CD4-positive, CD25-positive, alpha-beta regulatory T cell (primary cell): ENCODE measurements at places on chromosomes 7 and 10.

DNA sequence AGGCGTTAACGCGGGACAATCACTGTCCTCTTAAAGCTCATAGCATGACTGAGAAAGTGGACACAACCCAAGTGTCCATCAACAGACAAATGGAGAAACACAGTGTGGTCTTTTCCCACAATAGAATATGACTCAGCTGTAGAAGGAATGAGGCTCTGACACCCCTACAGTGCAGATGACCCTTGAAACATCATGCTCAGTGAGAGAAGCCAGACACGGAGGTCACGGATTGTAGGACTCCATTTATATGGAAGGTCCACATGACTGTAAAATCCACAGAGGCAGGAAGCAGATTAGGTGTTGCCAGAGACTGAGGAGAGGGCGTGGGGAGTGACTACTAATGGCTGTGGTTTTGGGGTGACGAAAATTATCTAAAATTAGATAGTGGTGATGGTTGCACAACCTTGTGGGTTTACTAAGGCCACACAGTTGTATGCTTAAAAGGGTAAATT lies 6.1 kb upstream of the NCAPG2 start:
- DNase-seq = no peak

GRCh38 chr7:106032295-106032694 lies 69.2 kb downstream of the CDHR3 start:
- DNase-seq = no peak

DNA sequence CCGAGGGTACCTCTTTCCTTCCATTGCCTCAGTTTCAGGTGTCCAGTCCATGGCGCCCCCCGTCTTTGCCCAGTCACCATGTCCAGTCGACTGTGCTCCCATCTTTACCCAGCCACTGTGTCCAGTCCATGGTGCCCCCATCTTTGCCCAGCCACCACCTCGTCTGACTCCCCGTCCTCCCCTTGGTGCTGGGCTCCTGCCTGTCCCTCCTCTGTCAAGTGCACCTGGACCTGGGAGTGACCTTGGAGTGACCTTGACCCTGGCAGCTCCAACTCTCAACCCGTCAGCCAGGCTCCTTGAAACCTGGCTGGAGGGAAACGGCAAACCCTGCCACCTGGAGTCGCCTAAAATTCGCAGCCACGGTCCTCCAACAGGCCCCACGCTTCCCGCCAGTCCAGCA lies 180.2 kb downstream of the ADARB2 start:
- DNase-seq = no peak

- DNase-seq = no peak
These were observed 29.5 kb downstream of the WASL start for GRCh38 chr7:123719197-123719721.

GRCh38 chr10:72612203-72612826 lies 13.6 kb downstream of the MICU1 start:
- DNase-seq = no peak
